ENCODE measurements at places on chromosomes 1 and 21.
A peak's percentile ranks its signal among the peaks of the same experiment; 100 is the strongest.

GRCh38 chr1:82486969-82487368 lies 686.2 kb downstream of the ADGRL2 start:
- no peak for DNase-seq

DNA sequence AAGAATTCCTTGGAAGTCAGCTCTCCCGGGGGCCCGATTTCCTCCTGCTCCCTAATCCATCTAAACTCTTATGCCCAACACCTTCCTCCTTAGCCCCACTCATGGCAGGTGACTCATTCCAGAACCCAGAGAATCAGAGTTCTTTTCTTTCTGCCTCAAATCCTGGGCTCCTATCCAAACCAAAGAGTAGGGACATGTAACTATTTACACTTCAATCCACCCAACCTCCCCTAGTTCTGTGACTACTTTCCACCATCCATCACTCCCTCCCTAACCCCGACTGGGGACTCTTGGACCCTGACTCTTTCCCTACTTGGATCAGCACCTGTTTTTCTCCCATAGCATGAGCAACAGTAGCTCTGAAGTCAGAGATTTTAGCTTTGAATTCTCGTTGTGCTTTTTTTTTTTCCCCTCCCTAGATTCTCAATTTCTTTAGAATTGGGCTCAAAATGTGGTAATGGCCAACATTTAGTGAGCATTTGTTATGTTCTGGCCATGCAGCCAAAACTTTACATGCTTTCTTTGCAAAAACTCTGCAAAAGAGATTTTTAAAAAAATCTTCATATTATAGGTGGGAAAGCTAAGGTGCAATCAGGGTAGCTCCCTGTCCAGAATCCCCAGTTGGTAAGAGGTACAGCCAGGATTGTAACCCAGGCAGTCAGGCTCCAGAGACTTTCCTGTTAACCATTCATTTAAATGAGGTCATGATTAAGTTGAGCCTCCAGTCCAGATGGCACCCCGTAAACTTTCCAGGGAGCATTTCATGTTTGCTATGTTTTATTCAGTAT lies 7.5 kb upstream of the CYP4A11 start:
- DNase-seq, result no peak

DNA sequence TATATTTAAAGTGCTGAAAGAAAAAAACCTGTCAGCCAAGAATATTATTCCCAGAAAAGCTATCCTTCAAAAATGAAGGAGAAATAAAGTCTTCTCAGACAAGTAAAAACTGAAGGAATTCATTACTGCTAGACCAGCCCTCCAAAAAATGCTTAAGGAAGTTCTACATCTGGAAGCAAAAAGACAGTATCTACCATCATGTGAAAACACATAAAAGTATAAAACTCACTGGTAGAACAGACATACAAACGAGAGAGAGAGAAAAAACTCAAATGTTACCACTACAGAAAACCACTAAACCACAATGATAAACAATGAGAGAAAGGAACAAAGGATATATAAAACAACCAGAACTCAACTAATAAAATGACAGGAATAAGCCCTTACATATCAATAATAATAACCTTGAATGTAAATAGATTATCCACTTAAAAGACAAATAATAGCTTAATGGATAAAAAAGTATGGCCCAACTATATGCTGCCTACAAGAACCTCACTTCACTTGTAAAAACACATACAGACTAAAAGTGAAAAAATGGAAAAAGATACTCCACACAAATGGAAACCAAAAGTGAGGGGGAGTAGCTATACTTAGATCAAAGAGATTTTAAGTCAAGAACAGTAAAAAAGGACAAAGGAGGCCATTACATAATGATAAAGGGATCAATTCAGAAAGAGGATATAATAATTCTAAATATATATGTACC lies 22.0 kb downstream of the NSL1 start:
- no peak for DNase-seq

DNA sequence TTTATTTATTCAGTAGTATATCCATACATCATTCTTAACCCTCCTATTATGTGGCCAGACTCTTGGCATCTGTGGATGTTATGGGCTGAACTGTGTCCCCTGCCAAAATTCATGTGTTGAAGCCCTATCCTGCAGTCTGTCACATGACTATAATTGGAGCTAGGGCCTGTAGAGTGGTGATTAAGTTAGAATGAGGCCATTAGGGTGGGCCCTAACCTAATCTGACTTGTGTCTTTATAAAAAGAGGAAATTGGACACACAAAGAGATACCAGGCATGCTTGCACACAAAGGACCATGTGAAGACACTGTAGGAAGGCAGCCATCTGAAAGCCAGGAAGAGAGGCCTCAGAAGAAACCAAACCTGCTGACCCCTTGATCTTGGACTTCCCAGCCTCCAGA lies 6.6 kb downstream of the ZMYND12 start:
- no peak for DNase-seq

GRCh38 chr1:220094016-220094911 lies at the start of gene IARS2:
TSS of gene IARS2 (plus strand) at chr1:220094132. CDS start at chr1:220094217, 85 bp downstream.
- peak; percentile 88 for DNase-seq

DNA sequence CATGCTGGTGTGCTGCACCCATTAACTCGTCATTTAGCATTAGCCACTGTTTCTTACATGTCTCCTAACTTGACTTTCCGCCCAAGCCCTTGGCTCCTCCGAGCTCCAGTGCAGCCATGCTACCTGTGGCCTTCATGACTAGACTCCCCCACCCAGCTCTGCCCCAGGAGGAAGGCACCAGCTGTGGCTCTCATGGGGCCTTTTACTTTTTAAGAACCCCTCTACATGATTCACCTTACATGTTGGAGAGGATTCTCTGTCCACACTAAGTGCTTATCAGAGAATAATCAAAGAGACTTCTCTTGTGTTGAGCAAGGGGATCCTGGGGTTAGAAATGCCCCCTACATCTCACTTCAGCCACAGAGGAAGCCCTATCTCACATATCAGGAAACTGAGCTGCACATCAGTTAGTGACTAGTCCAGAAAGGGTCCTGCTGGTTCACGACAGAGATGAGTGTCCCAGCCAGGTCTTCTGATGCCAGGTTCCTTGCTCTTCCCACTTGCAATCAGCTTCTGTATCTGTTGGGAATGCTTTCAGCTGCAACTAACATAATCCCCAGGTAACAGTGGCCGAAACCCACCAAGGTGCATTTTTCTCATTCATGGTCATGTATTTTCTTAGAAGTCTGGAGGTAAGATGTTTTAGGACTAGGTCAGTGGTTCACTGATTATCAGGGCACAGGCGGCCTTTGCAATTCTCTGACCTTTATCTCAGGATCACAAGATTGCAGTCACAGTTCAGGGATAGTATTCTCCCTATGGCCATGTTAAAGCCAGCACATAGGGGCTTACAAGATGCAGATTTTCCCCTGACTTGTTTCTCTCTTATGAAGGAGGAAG lies 45.9 kb downstream of the KLHDC7A start:
- DNase-seq, result no peak

- no peak for DNase-seq
Observed at GRCh38 chr1:234658138-234658537, 48.2 kb upstream of the IRF2BP2 start.

DNA sequence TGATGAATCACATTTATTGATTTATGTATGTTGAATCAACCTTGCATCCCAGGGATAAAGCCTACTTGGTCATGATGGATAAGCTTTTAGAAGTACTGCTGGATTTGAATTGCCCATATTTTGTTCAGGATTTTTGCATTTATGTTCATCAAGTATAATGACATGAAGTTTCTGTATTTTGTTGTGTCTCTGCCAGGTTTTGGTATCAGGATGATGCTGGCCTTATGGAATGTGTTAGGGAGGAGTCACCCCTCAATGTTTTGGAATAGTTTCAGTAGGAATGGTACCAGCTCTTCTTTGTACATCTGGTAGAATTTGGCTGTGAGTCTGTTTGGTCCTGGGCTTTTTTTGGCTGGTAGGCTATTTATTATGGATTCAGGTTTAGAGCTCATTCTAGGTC lies 1643.1 kb upstream of the B3GALT2 start:
- no peak for DNase-seq

DNA sequence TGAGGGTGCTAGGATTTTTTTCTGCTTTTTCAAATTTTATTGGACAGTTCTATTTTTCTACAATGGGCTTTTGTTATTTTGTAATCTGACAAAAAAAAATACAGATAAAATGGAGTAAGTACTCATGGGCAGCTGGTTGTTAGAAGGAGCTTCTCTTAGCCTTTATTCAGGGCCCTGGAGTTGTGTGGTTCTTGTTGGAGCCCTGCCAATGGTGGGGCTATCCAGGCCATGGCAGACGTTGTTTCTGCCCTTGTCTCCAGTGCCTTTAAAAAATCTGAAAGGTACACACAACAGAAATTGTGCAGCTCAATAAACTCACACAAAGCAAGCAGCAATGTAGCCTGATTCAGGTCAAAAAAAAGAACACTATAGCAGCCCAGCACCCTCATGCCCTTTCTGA lies 153.5 kb upstream of the GALNT2 start:
- DNase-seq, result no peak

DNA sequence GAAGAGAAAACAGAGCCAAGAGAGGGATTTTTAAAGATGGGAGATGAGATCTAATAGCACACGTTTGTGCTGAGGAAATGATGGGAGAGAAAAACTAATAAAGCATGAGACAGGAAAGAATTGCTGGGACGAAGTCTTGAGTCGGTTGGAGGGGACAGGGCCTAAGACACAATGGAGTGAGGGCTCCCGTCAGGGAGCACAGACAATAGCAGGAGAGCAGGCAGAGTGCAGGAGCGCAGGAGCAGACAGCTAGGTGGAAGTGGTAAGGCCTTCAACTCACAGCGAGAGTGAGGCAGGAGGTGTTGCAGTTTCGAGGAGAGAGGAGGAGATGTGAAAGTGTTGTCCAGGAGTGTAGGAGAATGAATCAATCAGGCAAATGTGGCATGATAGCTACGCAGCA lies 59.9 kb upstream of the SOX13 start:
- DNase-seq, result no peak

GRCh38 chr1:1943834-1944570 lies 24.9 kb upstream of the TMEM52 start:
- peak; percentile 40 for DNase-seq

DNA sequence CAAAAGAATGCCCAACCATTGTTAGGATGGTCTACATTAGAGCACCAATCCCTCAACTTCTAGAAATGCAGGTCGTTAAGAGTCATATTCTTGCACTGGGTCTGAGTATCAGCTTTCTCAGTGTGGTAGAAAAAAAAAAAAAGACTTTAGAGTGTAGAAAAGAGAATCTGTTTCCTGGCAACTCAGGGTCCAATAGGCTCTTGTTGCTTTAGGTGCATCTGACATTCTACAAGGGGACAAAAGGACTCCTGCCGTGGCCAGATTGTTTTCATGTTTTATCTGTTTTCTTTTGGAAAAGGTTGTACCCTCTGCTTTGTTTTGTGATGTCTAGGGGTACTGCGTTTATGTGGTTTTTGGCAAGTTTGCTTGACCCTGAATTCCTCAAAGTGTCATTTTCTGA lies 105.4 kb upstream of the KCNK2 start:
- no peak for DNase-seq

DNA sequence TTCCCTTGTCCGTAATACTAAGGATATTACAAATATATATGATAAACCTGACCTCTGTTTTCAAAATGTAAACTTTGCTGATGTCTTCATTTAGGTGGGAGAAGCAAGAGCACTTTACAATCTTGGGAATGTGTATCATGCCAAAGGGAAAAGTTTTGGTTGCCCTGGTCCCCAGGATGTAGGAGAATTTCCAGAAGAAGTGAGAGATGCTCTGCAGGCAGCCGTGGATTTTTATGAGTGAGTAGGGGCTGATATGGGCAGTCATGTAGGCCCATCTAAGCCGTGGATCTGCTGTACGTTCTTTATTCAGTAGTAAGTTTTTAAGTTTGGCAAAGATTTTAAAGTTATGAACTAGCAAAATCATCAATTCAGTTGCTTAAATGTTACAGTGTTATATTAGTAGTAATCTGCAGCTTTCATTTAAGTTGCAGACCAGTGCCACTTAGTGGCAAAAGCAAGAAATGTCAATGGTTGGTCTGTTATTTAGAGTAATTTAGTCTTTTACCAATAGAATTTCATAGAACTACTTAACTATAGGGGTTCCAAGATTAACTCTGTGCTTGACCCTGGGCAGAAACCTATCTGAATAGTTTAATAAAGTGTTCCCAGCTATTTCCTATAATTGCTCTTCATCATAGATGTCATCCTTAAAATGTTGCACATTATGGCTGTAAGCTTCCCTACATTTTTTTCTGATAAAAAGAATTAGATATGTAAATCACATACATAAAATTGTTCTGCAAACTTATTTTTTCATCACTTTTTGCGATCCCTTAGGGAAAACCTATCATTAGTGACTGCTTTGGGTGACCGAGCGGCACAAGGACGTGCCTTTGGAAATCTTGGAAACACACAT lies 21.3 kb downstream of the GPSM2 start:
- DNase-seq, result peak; percentile 47

- DNase-seq, result no peak
Observed at GRCh38 chr1:162087111-162087510, 17.6 kb downstream of the NOS1AP start.

DNA sequence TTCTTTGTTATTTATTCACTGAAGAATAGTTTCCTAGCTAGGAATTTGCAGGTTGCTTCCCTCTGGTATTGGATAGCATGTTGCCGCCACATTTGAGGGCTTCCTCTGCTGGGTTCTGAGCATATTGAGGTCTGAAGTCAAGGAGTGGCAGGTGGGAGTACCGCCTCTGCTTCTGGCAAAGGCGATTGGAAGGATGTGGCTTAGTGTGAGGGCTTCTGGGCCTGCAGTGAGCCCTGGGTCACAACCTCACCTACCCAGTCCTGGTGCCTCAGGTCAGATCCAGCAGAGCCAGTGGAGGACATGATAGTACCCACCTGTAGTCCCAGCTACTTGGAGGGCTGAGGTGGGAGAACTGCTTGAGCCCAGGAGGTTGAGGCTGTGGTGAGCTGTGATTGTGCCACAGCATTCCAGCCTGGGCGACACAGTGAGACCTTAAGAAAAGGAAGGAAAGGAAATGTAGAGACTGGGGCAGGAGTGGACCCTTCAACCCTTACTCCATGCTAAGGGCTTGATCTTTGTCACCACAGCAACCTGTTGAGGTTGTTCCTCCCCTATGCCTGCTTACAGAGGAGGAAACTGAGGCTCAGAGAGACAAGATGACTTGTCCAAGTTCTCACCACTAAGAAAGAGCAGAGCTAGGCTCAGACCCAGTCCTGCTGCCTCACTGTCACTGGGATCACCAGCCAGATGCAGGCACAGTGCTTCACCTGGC lies 22.8 kb downstream of the A3GALT2 start:
- no peak for DNase-seq

- no peak for DNase-seq
Observed at GRCh38 chr1:75327395-75327794, 193.2 kb downstream of the LHX8 start.

DNA sequence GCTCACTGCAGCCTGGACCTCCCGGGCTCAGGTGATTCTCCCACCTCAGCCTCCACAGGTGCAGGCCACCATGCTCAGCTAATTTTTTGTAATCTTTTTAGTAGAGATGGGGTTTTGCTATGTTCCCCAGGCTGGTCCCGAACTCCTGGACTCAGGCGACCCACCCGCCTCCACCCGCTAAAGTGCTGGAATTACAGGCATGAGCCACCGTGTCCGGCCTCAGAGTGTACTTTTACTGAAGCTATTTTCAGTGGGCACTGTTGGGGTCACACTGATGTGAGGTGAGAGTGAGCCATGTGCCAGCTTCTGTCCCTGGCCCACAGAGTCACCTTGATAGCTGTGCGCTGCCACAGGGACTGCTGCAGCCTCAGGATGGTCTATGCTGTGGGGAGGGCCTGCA lies 25.3 kb upstream of the HHAT start:
- no peak for DNase-seq

GRCh38 chr1:96515925-96516324 lies 205.7 kb upstream of the PTBP2 start:
- no peak for DNase-seq

GRCh38 chr1:88013485-88013884 lies 670.6 kb upstream of the PKN2 start:
- no peak for DNase-seq

GRCh38 chr1:100290291-100290690 lies 24.3 kb downstream of the RTCA start:
- DNase-seq, result no peak

Measured in immature natural killer cell (primary cell).